Stimulated activated CD8-positive, alpha-beta memory T cell treated with anti-CD3 and anti-CD28 coated beads, Interleukin-2, amount 100 ng/mL, for 48 hours (primary cell): ENCODE measurements at places on chromosomes 16 and 17.

- DNase-seq, result no peak
These were observed 7.4 kb downstream of the SSTR2 start for GRCh38 chr17:73172252-73172651.

- no peak for DNase-seq
These were observed 32.0 kb downstream of the PMFBP1 start for GRCh38 chr16:72139908-72140307.

DNA sequence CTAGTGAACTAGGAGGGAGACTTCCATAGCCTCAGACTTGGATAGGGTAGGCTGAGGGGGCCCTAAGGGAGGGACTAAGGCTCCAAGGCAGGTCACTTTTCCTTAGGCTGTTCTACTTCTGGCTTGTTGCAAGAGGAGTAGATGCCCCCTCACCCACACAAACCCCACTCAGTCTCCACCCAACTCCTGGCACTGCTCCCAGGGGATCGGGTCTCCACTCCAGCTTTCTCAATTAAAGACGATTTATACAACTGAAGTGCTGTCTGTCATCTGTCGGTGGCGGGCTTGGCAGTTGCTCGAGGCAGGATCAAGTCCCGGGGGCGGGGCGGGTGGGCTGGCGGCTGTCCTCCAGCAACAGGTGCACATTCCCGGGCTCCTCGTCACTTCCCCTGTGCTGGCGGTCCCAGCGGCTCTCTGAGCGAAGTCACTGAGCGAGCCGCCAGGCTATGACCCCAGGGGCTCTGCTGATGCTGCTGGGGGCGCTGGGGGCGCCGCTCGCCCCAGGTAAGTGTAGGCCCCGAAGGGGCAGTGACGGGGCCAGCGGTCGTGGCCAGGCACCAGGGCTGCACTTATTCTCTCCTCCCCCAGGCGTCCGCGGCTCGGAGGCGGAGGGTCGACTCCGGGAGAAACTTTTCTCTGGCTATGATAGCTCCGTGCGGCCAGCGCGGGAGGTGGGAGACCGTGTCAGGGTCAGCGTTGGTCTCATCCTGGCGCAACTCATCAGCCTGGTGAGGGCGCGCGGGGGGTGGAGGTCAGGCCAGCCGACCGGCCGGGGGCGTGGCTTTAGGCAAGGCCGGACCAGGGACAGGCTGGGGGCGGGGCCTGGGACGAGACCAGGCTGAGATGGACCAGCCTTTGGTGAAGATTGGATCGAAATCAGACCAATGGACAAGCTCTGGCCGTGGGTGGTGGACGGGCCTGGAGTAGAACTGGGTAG, at the start of gene CHRNB1:
Gene CHRNB1, plus strand, starts transcription at position 380 of the 937 bp plus-strand sequence. Its CDS starts 67 bp downstream, at position 447.
- no peak for DNase-seq

- DNase-seq, result no peak
These were observed 25.1 kb downstream of the UNC13D start for GRCh38 chr17:75819116-75819515.

GRCh38 chr16:26526633-26527032, 540.1 kb upstream of the C16orf82 start:
- no peak for DNase-seq

DNA sequence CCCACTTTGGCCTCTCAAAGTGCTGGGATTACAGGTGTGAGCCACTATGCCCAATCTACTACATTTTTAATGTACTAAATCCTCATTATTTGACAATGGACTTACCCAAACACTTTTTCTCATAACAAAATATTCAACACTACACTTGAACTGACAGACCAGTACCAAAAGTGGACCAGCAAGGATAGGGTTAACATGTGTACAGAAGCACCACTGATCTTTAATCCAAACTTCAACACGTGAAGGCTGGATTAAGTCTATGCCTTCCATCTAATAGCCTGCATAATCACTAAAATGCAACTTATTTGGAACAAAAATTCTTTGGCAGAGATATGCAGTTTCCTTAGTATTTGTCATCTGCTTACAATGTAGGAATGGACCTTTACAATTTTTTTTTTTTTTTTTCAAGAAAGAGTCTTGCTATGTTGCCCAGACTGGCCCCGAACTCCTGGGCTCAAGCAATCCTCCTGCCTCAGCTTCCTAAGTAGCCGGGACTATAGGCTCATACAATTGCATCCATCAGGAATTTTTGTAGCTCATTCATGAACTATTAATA, 60.0 kb upstream of the BCAR1 start:
- DNase-seq, result no peak

DNA sequence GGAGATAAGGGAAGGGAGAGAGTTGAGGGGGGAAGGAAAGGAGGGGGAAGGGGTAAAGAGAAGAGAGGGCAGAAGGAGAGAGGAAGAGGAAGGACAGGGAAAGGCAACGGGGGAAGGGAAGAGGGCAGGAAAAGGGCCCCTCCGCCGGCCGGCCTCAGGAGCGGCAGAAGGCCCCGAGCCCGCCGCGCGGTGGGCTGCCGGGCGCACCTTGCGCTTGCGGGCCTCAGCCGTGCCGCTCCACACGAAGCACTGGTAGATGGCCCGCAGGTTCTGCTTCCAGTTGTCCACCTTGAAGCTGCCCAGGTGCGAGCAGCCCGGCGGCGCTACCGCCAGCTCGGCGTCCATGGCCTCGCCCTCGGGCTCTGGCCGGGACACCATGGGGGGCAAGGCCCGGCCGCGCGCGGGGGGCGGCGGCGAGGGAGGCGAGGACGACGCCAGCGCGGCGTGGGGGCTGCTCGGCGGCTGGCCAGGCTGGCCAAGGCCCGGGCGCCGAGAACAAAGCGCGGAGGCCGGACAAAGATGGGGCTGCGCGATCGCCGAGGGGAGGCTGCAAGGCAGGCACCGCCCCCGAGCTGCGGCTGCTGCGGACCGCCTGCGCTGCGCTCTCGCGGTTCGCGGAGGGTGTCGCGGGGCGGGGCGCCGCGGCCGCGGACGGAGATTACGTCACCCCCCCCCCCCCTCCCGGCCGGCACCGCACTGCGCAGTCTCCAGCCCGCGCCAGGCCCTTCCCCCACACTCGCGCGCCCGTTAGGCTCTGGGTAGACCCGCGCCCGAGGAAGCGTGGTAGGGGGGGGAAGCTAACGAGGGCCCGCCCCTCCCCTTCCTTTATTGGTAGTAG, at the start of gene USP22:
Gene USP22, minus strand, starts transcription at position 554 of the 838 bp plus-strand sequence. Its CDS starts 176 bp downstream, at position 378.
- no peak for DNase-seq

DNA sequence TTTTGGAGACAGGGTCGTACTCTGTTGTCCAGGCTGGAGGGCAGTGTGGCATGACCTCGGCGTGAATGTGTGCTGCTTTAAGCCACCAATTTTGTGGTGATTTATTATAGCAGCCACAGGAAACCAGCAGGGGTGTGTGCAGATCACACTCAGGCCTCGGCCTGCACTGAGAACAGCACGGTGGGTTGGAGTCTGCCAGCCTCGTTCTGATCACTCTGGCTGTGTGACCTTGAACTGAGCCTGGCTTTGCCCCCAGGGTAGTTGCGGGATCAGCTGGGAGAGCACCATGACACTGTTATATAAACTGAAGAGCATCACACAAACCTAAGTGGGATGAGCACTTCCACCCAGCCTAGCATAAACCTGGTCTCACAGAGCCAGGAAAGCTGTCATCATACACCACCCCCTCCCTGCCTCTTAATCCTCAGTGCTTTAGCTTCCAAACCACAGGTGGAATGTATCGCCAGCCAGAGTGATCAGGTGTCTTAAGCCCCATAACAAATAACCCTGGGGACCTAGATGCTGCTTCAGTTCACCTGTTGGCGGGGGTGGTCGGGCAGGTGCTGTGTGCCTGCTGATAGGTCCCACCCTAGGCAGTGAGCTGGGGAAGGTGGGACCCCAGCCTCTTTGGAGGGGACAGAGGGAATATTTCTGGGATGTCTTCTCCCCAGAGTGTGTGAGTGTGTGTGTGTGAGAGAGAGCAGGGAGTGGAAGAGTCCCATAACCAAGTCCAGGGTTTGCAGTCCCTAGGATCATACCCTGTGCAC, 28.6 kb upstream of the NDRG4 start:
- DNase-seq, result no peak

GRCh38 chr16:12646490-12647274, 157.0 kb downstream of the CPPED1 start:
- peak; percentile 14 for DNase-seq

DNA sequence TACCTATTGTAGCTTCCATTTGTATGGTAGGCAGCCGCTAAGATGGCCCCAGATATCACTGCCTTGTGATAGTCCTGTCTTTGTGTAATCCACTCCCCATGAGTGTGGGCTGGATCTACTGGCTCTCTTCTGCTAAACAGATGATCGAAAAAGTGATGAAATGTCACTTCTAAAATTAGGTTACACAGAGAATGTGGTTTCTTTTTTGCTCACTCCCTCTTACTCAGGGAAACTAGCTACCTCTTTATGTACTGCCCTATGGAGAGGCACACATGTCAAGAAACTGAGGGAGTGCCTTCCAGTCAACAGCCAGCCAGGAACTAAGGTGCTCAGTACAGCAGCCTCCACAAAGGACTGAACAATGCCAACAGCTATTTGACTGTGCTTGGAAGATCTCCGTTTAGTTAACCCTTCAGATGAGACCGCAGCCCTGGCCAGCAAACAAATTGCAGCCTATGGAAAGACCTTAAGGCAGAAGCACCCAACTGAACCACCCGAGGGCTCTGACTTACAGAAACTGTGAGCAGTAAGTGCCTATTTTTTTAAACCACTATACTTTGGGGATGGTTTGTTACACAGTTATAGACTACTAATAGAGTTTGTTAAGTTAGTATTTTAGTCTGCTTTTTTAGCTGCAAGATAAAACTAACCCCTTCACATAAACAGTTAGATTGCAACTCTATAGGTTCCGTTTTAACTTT, 113.2 kb upstream of the MAF start:
- DNase-seq, result no peak

GRCh38 chr16:11492808-11493530, 93.8 kb downstream of the LITAF start:
- DNase-seq, result no peak

GRCh38 chr16:62190426-62190825, 154.2 kb upstream of the CDH8 start:
- no peak for DNase-seq

GRCh38 chr17:73304971-73305812, 6.6 kb downstream of the CDC42EP4 start:
- DNase-seq, result no peak

DNA sequence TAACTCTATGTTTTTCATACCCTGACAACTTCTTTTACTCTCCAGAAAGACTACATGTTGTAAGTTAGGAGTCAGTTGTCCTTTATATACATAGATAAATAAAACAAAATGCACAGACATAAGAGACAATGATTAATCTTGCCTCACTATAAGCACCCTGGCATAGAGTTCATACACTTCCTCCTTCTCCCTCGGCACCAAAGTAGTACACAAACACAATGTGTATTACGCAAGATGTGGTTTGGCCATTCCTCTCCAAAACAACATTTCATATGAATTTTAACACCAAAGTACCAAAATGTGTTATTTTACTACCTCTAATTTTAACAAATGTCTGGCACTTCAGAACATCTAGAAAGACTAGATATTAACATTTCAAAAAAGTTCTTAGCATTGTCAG, 17.2 kb upstream of the SLFN11 start:
- DNase-seq, result no peak
